ENCODE measurements at places on chromosomes 12 and 14.

DNA sequence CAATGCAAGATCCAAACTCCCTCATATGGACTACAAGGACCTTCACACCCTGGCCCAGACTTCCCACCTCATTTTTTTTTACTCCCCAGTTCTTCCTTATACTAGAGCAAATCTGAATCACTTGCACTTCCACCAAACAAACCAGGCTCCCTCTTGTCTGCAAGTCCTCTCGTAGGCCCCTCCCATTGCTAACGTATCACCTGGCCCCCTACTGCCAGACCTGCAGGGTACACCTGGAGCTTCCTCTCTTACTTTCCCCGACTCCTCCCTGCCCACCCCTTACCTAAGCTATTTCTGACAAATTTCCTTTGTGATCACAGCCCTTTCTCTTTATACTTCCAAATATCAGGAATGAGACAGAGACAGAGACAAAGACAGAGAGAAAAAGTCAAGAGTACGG is 463.9 kb downstream of the GALC start:
- DNase-seq = no peak

DNA sequence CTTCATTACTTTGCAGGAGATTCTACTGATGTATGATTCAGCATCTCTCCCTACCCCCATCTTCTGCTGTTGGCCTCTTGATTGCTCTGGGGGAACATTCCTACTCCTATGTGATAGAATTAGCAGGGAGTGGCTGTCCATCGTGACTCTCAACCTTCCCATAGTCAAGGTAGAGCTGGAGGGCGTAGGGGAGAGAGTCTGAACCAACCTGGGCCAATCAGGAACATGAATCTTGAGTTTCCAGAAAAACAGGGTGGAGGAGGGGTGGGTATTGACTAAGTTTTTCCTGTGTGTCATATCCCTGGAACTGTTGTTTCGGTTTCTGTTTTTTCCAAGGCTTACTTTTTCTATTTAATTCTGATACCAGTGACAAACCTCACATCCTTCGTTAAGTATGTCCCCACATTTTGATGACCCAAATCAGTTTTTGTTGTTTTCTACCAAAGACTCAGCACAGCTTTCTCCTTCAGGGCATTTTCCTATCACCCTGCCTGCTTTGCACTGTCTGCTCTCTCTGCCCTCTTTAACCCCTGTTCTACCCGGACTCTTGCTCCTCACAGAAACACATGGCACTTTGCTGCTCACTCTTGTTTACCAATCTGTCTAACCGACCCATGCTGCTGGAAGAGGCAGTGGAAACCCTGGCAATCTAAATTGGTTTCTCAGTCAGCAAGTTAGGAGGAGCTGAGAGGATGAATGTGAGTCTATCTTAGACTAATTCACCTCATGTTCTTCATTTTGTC is 1428.3 kb downstream of the AACS start:
- DNase-seq = no peak

- no peak for DNase-seq
These were observed 2.0 kb downstream of the TEX52 start for GRCh38 chr12:2854669-2855453.

DNA sequence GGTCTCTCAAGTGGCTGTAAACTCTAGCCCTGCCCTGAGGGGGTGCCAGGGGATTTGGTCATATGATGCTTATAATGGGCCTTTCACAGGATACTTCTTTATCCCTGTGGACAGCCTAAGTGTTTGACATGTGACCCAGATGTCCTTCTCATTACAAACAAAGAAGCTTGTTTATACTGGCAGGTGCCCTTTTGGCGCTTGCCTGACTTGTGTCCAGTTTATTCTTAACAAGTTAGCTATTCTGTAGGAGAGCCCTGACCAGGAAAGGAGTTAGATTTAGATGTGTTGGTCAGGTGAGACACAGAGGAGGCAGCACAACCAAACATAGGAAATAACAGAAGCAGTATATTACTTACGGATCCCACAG is 51.9 kb downstream of the CCDC91 start:
- DNase-seq = no peak

- no peak for DNase-seq
These were observed 95.9 kb downstream of the TTC7B start for GRCh38 chr14:90720336-90720735.

DNA sequence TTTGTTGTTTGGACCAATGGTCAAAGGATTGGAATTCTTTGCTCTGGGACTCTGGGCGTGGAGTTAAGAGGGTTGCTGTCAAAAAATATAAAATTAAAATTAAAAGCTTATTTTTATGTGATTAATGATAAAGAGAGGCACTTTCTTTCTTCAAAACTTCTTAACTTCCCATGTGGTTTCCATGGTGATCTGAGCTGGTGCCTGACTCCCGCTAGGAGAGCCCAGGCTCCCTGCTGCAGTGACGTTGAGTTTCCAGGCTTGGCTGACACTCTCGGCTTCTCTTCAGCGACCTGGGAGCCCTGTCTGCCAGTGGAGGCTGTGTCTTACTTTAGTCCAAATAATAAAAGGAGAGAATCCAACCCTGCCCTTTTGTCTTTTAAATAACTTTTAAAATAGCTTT is 84.4 kb downstream of the GALC start:
- DNase-seq = no peak

DNA sequence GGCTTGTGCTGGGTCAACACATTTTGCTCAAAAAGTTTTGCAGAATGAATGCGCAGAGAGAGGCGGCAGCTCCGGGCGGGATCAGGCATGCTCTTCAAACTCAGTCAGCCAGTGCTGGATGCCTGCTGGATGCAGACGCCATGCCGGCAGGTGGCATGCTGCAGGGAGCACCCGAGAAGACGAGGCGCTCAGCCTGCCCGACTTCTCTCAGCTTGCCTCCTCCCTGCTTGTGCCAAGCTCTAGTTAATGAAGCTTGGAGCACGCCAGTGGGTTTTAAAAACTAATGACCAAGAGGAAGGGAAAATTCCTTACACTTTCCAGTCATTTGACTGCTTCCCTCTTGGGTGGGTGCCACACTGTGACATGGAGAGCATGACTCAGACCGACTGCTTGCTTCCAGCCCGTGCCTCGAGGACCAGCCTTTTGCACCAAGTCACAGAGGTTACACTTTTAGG is 39.8 kb downstream of the SLC24A4 start:
- peak; percentile 5 for DNase-seq

DNA sequence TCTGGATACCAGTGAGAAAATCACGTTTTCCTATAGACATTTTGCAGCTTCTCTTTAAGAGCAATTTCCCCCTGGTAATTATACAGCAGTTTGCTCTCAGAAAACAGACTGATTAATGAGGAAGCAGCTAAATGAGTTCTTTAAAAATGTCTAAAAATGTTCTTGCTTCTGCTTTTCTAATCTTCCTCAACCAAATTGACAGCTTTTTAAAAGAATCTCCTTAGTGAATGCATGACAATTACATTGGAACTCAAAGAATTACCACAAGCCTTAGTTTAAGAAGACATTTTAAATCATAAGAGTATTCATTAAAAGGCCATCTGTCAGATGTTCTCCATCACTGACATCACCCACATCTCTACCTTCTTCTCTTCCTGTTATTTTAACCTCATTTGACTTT is 135.8 kb upstream of the PLXNC1 start:
- no peak for DNase-seq

GRCh38 chr14:95830386-95830785 is 46.2 kb upstream of the TUNAR start:
- no peak for DNase-seq

- DNase-seq = no peak
These were observed 141.3 kb downstream of the SMOC1 start for GRCh38 chr14:70020352-70021170.

DNA sequence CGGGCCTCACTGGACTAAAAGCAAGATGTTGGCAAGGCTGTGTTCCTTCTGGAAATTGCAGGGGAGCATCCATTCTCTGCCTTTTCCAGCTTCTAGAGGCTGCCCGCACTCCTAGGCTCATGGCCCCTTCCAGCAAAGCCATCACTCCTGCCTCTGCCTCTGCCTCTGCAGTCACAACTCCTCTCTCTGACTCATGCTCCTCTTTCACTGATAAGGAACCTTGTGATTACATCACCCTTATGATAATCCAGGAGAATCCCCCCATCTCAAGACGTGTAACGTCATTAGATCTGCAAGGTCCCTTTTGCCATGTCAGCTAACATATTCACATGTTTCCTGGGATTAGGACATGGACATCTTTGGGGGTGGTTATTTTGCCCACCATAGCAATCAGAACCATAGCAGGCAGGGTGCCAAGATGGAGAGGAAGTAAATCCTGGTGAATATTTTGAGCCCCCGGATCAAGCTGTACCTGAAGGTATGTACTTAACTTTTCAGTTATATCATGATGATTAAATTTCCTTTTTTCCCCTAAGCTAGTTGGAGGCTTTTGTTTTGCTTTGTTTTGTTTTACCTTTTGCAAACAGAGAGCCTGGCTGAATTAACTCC is 123.6 kb downstream of the SCARB1 start:
- no peak for DNase-seq

- no peak for DNase-seq
These were observed 6.7 kb upstream of the EML1 start for GRCh38 chr14:99786511-99786989.

DNA sequence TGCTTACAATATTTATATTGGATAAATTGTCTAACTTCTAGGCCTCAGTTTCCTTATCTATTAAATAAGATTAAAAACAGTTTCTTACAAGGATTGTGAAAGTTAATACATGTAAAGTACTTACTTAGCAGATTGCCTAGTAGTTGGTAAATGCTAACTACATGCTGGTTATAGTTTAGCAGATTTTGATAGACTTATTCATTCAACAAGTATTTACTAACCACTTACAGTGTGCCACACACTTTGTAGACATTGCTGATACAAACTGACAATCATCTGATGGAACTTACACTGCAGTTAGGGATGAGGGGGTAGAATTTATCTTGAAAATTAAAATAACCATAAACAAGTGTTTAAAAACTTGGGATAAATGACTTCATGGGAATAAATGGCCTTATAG is 50.4 kb downstream of the ARID2 start:
- no peak for DNase-seq

DNA sequence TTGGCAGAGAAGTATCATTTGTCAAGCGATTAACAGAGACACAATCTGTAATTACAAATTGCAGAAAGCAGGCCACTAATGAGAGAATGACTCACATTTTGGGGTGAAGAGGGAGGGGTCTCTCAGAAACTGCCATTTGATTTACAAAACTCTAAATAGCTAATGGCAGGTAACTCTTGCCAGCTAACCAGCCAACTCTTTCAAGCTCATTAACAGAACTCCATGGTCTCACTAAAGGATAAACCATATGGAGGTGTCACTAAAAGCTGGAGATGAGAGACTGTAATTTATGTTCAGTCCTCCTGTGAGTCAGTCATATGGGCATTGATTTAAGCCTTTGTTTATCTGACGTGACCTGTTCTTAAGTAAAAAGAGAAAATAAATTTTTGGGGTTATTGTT is 336.4 kb downstream of the FOXG1 start:
- DNase-seq = no peak

DNA sequence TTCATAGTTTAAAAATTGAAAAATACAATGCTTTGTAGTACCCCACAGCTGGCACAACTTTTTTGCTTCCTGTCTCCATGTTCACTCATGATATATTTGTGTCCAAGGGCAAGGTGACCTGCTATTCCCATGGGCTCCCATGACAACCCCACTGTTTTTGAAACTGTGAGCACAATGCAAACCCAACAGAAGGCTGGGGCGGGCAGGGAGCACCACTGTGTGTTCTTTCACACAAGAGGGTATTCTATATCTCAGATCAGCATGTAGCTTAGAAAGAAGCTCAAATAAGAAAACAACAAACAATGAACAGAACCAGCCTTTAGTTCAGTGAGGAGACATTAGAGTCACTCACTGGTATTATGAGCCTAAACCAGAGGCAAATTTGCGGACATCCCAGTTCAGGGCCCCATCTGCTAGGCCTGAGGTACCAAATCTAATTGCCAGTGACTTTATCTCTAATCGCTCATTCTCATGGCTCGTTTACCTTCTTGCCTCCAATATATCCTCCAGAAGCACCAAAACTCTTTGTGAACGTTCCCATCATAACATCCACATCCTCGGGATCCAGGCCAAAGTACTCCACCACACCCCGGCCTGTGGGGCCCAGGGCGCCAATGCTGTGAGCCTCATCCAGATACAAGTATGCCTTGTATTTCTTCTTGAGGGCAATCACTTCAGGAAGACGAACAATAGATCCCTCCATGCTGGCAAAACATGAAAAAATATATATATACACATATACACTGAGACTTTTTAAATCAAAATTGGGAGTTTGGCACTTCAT is 56.4 kb upstream of the ISM2 start:
- no peak for DNase-seq

GRCh38 chr14:90743826-90744225 is 72.4 kb downstream of the TTC7B start:
- no peak for DNase-seq

DNA sequence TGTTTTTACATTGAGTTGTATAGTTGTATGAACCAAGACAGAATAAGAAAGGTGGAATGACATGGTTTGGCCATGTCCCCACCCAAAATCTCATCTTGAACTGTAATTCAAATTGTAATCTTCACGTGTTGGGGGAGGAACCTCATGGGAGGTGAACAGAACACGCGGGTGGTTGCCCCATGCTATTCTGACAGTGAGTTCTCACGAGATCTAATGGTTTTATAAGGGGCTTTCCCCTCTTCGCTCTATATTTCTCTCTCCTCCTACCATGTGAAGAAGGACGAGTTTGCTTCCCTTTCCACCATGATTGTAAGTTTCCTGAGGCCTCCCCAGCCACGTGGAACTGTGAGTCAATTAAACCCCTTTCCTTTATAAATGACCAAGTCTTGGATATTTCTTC is 25.3 kb downstream of the DDHD1 start:
- no peak for DNase-seq

DNA sequence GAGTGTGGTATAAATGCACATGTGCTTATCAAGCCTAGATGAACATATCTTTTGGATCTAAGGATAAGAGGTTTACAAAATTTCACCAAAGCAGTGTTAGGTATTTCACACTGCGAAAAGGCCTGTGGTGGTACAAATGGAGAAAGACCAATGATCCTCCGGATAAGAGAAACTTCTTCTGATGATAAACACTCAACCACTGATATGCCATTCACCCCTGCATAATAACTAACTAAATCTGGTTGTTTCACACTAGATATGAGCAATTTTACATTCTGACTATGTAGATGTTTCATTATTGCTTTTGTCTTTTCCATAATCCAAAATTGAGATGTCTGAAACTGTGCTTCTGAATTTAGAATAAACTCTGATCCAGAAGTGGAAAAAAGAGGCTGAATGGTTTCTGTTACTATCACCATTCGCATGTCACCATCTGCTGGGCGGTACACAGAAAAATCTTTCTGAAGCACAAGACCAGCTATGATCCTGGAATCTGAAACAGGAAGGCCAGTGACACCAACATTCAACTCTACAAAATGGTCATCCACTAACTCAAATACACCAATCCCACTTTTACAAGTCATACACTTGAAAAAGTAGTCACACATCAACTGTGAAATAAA is 1.3 kb downstream of the BBS10 start:
- no peak for DNase-seq

- no peak for DNase-seq
These were observed 11.3 kb downstream of the FGF6 start for GRCh38 chr12:4434301-4434700.

All from AG09309 (cell line).